ENCODE measurements at places on chromosomes 16 and 17.
A peak's percentile ranks its signal among the peaks of the same experiment; 100 is the strongest.

GRCh38 chr16:6852643-6853225 is 479.9 kb upstream of the RBFOX1 start:
- DNase-seq: no peak

DNA sequence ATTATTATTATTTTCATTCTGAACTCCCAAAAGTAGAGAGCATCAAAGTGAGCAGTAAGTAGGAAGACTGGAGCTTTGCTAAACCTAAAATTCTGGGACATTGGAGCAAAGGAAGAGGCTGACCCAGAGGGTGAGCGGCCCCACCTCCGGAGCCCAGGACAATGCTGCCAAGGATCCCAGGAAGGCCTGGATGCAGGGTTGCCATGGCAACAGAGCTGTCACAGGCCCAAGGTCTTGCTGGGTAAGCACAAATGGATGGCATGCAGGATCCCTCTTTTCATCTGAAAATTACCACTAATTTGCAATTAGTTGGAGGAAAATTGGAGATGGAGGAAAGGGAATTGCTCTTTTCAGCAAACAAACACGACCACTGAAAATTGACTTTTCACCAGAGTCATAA is 457.9 kb upstream of the CDH5 start:
- DNase-seq: no peak

DNA sequence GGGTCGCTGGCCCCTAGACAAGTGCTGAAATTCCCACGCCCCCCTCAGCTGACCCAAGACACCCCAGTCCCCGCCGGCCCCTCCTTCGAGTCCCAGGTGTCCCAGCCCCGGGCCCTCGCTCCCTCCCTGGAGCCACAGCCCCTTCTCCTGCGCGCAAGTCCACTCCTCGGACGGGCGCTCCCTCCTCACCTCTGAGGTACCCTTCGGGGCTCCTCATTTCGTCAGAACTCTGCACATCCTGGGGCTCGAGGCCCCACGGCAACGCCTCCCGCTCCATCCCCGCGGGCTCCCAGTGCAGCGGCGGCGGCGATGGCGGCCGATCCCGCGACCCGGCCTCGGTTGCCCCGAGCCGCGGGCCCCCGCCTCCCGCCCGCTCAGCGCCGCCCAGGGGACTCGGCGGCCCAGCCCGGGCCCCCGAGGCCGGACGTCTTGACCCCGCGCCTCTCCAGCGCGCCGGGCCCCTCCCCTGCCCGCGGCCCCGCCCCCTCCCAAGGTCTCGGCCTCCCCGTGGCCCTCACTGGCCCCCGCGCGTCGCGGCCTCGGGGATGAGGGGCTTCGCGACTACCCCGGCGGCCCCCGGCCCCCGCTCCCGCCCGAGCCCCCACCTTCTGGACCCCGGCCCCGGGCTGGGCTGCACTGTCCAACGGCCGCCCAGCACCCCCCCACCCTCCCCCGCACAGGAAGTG is at the start of gene ZNF768:
TSS of gene ZNF768 (minus strand) at position 430 of the 686 bp plus-strand sequence. CDS start at position 277, 153 bp downstream.
- DNase-seq: peak; percentile 76

GRCh38 chr16:50940275-50940854 is 198.5 kb downstream of the CYLD start:
- no peak for DNase-seq

DNA sequence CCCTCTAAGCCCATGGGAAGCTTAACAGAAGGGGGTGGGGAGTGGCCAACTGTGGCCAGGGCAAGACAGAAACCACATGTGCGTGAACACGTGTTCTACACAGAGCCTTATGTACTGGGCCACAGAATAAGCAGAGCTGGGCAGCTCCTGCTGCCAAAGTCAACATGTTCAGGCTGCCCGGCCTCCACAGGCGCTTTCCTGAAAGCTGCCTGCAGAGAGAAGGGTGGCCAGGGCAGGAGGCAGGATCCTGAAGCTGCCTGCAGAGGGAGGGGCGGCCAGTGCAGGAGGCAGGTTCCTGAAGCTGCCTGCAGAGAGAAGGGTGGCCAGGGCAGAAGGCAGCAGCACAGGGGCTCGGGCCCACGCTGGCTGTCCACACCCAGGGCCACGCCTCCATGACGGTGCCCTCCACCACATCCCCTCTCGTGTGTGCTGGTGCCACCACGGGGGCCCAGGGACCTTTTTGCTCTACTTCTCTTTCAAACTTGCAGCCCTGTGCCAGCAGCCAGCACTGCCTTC is 79.5 kb downstream of the ANKRD11 start:
- no peak for DNase-seq

GRCh38 chr16:78364556-78364880 is 265.1 kb downstream of the WWOX start:
- no peak for DNase-seq

- no peak for DNase-seq
These were observed 176.6 kb downstream of the RAB11FIP4 start for GRCh38 chr17:31568121-31568520.

DNA sequence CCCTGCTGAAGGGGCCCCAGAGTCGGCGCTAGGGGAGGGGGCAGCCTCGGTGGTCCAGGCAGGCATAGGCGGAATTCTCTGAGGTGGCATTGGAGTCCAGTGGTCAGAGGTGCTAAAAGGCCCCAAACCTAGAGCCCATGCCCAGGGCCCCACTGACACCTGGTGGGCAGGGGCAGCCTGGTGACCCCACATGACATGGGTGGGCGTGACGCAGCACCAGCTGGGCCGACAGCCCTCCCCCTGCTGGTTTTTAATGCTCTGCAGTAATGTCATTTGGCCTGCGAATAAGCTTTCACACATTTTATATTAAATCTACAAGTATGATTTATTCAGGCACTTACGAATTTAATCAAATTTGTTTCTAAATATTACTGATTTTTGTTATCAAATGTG is 2.1 kb upstream of the RNPS1 start:
- no peak for DNase-seq

DNA sequence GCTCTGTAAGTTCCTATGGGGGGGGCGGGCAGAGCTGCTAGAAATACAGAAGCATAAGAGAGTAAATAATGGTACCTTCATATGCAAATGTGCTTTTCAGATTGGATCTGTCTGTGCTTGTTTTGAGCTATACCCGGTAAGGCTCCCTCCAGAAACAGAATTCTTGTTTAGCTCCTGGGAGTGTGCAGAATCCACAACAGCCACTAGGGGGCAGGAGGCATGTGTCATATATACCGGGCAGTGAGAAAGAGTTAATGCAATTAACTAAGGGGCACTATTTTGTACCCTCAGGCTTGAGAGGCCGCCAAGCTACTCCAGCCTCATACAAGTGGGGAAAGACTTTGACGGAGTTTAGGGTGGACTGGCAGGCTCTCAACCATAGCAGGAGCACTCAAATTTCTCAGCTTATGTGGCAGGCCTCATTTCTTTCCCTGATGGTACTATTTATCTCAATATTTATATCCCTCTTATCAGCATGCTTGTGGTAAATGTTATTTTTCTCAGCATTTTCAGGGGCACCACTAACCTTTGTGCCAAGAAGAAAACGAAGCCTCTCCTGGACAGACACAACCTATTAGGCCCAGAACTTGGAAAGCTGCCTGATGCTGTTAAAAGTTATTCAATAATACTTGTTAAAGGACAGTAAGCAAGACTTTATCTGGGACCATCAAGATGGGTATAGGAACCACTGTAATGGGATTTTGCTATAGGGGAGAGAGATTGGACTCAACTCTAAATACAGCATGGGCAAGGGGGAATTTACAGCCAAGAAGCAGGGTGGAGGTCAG is 10.7 kb upstream of the CENPV start:
- peak; percentile 83 for DNase-seq

- DNase-seq: no peak
These were observed 347.5 kb upstream of the TNRC6C start for GRCh38 chr17:77610972-77611521.

GRCh38 chr16:62225675-62226074 is 189.4 kb upstream of the CDH8 start:
- peak; percentile 69 for DNase-seq

DNA sequence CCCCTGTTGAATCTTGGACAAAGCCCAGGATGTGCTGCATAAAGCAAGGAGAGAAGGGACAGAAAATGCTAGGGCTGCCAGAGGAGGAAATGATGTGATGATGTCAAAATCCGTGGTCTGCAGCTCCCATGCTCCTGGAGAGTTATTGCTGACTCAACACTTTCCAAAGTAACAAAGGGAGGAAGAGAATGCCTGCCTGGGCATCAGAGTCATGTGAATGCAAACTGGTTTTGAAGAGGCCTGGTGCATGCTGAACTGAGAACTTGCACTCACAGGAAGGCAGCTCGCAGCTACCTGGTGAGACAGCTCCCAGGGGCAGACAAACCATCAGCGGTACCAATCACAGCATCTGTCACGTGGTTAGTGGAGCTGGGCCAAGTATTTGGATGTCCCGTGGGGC is 2.8 kb downstream of the MARVELD3 start:
- no peak for DNase-seq

- DNase-seq: no peak
These were observed 132.0 kb downstream of the PRKCB start for GRCh38 chr16:23967775-23968174.

DNA sequence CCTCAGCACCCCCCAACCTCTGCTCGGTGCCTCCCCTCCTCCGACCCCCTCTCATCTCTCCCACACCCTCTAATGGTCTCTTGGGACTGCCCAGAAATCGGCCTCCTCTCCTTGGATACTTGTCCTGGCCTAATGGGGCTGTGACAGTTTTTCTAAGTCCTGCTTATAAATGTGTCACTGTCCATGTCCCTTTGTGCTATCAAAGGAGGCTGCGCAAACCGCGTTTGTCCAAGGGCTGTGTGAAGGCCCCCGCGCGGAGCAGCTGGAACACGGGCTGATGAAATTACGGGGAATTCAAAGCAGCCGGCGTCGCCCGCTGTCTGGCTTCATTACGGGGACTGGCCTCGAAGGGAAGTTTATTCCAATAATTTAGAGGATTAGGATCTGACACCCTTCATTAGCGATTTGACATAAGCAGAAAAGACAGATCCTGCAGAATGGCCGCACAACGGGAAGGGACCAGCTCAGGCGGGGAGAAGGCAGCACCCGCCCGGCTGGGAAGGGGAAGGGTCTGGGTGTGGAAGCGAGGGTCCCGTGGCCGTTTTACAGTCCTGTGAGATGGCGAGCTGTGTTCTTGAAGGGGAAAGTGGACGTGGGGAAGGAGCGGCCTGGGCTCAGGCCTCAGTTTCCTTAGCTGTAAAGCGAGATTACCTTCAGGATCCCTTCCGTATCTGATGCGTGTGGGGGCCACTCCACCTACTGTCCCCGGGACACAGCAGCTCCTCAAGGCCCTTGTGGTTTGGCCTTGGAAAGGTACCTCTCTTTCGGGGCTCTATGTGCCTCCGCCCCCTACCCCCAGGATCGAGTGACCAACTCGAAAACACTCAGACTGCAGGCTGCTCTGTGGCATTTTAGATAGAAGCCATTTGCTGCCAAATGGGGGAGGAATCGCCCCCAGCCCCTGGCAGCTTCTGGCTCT is 1.6 kb upstream of the WFIKKN2 start:
- no peak for DNase-seq

DNA sequence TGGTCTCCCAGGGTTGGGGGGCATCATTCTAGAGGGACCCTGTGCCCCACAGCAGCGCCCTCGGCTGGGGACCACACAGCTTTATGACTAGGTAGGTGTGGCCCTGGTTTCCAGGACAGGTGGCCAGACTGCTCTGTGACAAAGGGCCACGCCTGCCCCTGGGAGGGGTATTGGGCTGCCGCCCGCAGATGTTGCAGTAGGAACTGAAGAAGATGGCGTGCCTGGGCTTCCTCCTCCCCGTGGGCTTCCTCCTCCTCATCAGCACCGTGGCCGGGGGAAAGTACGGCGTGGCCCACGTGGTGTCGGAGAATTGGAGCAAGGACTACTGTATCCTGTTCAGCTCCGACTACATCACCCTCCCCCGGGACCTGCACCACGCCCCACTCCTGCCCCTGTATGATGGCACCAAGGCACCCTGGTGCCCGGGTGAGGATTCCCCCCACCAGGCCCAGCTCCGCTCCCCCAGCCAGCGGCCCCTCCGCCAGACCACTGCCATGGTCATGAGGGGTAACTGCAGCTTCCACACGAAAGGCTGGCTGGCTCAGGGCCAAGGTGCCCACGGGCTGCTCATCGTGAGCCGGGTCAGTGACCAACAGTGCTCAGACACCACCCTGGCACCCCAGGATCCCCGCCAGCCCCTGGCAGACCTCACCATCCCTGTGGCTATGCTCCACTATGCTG is at the start of gene SPPL2C:
TSS of gene SPPL2C (plus strand) at position 187 of the 681 bp plus-strand sequence. CDS start at position 213, 26 bp downstream.
- no peak for DNase-seq

DNA sequence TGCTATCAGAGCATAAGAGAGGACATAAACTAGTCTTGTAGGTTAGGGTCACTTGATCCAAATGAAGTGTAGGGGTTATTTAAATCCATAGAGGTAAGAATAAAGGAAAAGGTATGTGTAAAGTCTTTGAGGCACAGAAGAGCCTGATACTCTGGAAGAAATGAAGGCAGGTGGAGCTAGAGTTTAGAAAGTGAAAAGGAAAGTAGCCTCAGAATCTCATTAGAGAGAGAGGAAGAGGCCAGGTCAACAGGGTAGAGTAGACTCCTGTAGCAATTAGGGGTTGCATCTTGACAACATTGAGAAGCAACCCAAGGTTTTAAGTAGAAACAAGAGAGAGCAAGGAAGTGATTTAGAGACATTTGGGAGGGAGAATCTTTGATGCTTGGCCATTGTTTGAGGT is 235.2 kb upstream of the SOX9 start:
- no peak for DNase-seq

- DNase-seq: no peak
These were observed 1.0 kb downstream of the NHERF1 start for GRCh38 chr17:74749279-74750038.

DNA sequence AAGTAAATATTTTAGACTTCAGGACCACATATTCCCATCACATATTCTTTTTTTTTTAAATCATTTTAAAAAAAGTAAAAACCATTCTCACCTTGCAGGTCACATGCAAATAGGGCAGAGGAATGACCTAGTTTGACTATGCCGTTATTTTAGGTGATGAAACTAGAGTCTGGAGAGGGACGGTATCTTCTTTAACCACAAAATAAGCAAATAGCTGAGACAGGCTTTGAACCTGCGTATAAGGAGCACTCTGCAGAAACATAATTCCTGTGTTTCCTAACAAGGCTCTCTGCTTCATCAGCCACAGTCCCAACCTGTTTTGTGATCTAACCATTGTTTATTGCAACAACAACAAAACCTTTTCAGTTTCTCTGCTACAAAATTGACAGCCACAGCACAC is 121.5 kb downstream of the PCTP start:
- DNase-seq: no peak

- no peak for DNase-seq
These were observed 101.6 kb upstream of the TOB1 start for GRCh38 chr17:50967795-50968194.

- DNase-seq: no peak
These were observed 157.3 kb downstream of the VPS53 start for GRCh38 chr17:557371-557770.

- DNase-seq: no peak
These were observed 46.4 kb downstream of the SPOP start for GRCh38 chr17:49631496-49631895.

- DNase-seq: no peak
These were observed 1104.1 kb downstream of the CDH11 start for GRCh38 chr16:64017796-64018195.

GRCh38 chr17:8503807-8504206 is 68.1 kb downstream of the NDEL1 start:
- no peak for DNase-seq
